Stimulated activated CD4-positive, alpha-beta T cell treated with anti-CD3 and anti-CD28 coated beads, Interleukin-12 subunit alpha, Interleukin-12 subunit beta, amount 100 ng/mL, for 48 hours (primary cell): ENCODE measurements at places on chromosomes 13 and 19.

DNA sequence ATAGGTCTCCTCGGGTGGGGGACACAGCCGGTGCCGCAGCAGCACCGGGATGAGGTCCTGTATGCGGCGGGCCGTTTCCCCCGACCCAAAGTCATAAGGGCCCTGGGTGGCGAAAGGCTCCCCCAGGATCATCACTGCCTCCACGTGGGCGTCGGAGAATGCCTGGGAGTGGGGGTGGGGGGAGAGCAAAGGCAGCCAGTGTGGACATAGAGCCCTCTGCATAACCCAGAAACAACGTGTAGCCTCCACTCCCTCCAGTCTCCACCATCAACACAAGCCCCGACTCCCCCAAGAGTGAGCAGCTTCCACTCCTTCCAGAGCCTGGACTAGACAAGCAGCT lies 1.7 kb upstream of the NUMBL start:
- no peak for DNase-seq

DNA sequence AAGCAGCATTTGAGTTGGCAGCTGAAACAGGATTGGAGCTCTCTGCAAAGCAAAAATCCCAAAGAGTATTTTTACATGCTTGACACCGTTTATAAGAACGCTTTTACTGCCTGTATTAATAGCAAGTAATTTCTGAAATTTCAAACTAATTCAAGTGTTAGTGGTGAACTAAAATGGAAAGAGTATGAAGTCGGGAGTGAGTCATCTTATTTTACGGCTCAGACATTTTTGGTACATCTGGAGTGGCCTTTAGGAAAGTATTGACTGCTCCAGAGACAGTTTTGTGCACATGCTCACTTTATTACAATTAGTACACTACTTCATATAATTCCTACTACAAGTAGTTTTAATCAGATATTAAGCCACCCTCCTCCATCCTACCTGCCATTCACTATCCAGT lies 167.4 kb downstream of the SLITRK6 start:
- DNase-seq = no peak

DNA sequence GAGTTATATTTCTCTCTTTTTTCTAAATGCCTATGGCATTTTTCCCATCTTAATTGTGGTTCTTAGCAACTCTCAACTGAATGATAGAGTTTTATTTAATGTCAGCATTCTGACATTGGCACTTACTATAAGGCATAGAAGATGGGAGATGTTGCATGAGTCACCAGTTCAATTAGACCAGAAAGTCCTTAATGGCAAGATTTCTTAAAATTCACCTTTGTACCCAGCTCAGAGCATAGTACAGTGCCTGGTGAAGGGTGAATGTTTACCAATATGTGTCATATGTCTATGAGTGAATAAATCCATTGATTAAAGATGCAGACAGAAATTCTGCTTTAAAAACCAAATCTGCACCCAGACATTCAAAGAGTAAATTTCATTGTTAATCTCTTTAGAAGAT lies 526.9 kb downstream of the EFNB2 start:
- DNase-seq = no peak

- DNase-seq = no peak
These were observed 848.5 kb downstream of the PCDH17 start for GRCh38 chr13:58480061-58480460.

DNA sequence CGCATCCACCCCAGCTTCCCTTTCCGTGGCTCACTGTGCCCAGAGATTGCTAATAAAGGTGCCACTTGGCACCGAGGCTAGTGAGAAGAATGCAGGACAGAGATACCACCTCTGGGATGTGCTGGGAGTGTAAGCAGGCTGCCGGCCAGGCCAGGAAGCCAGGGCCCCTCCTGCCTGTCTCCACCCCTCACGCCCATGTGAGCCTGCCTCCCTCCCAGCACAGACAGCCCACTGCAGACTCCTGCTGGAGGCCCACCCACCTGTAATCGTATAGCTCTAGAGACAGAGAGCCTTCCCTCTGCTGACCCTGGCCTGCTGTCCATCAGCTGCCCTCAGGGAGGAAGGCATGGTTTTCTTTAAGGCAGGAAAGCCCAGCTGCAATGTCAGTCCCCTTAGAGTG lies 13.9 kb downstream of the VSTM2B start:
- no peak for DNase-seq

DNA sequence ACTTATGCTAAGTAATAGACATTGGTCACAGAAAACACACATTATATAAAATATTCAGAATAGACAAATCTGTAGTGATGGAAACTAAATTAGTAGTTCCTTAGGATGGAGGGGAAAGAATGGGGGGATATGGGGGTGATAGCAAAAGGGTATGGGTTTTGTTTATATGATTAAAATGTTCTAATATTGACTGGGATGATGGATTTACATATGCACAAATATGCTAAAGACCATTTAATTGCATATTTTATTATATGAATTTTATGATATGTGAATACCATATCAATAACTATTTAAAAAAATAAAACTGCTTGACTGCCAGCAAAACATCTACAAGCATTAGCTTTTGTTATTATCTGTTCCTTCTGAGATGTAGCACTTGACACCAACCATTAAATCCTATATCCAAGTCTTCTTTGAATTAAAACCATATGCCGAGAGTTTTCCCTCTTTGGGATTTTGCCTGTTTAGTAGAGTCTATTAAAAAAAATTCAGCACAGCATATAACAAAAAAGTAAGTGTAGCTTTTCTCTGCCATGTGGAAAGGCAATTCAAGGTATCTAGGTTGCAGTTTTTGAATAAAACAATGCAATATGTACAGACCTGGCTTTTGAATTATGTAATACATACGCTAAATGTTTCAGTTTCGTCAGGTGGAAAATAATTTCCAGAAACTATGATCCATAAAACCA lies 2584.1 kb upstream of the PCDH20 start:
- DNase-seq = no peak

- DNase-seq = no peak
These were observed 83.9 kb downstream of the OLFM4 start for GRCh38 chr13:53112522-53112921.
